Smooth muscle cell of the coronary artery (primary cell): ENCODE measurements at places on chromosomes 7 and 10. TPM values are rescaled to one million over a fixed set of nuclear protein-coding genes. Genes with fewer than 3 reads are reported as not detected.

The CBX3 gene
- 31.1 and 97.9 TPM in 2 replicates for total RNA-seq

The OR9A2 gene
- 0.12 TPM in 1 of 2 replicates, not detected in the other for total RNA-seq

The RADIL gene
- 0.38 TPM in 1 of 2 replicates, not detected in the other for total RNA-seq

The ANTXRL gene
- not detected in 2 replicates for total RNA-seq

The PRPS1L1 gene
- total RNA-seq = not detected in 2 replicates
